NCI-H1436 treated with DMSO at 0.1 percent for 48 hours (cell line): ENCODE measurements at places on chromosomes 12 and 14.

GRCh38 chr14:102827716-102828115, 50.5 kb downstream of the TRAF3 start:
- no peak for DNase-seq

DNA sequence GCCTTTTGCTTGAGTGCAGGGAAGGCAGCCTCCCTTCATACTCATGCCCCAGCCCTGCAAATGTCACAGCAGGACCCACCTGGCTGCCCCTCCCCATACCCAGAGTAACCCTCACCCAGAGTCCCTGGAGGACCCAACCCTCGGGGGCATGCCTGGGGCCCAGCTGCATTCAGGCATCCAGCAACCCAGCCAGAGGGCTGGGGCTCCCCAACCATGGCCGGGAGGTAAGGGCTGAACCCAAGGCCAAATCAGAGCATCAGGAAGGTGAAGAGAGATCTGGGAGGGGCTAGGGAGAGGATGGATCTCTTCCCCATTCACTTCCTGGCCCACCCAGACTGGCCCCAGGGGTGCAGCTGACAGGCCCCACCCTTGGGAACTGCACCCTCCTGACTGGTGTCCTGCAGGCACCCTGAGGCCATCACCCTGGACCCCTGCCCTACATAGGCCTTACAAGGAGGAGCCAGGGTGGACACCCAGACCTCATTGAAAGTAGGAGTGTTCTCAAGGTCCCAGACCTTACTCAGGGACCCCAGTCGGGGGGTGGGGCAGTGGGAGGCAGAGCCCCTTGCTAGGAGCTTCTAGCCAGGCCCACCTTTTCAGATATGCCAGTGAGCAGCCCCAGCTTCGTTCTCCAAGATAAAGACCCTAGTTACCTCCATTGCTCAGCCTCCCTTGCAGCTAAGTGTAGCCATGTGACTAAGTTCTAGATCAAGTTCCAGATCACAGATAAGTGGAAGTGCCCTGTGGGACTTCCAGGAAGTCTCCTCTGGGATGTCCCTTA, 849 bp upstream of the PLD4 start:
- DNase-seq = no peak

GRCh38 chr12:81450920-81451739, 308.0 kb downstream of the PPFIA2 start:
- DNase-seq = no peak

DNA sequence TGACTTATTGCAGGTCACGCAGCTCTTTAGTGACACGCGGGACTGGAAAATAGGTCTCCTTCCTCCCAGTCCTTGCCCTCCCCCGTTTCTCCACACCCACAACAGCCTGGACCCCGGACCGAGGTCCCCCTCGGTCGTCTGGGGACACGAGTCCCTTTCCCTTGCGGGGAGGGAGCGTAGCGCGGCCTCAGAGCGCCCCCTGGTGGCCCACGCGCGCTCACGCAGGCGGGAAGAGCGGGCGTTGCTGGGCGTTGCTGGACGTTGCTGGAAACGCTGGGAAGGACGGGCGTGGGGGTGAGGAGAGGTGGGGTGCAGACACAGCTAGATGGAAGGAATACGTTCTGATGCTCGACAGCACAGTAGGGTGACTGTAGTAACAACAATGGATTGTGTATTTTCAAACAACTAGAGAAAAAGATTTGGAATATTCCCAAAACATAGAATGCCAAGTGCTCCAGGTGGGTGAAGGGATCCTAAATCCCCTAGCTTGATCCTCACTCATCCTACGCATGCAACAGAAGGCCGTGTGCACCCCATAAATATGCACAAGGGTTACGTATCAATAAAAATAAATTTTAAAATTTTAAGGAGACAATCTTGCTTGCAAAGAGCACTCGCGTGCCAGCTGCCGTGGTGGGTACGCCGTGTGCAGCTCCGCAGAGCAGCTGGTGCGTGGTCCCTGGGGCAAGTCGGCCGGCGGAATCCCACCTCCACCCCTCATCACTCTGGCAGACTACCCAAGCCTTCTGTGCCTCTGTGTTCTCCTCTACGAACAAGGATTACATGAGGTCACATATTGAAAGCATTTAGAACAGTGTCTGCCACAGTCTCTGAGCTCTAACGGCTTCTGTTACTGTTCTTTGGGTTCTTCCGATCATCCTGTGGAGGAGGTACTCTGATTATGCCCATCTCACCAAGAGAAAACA, 87.4 kb downstream of the B4GALNT3 start:
- no peak for DNase-seq

DNA sequence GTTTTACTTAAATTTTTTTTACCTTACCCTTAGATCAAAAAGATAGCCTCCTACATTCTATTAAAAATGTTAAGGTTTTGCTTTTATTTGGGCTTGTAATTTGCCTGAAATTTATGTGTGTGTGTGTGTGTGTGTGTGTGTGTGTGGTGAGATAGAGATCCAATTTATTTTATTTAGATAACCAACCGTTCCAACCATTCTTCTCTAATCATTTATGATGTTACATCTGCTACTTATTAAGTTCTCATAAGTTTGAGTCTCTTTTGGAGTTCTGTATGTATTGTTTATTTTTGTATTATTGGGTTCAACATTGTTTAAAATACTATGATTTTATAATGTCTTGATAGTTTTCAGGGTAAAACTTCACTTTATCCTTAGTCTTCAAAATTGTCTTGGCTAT, 70.6 kb upstream of the PAWR start:
- no peak for DNase-seq

GRCh38 chr12:105995961-105996431, 142.8 kb downstream of the NUAK1 start:
- no peak for DNase-seq

DNA sequence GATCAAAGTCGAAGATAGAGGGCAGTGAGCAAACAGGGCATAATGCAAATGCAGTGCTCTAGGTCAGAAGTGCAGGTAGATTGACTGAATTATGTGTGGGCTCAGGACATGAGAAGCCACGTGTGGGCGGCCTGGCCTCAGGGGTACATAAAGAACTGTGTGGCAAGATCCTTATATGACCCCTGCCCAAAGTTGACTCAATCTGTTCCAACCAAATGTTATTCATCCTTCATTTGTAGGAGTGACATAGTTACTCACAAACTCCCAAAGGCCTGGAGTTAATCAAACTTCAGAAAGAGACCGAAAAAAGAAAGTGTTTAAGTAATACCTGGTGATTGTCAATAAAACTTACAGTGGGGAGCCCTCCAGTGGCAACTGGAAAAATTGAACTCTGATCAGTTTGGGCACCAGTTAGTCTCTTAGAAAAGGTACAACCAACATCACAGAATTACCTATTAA, 150.4 kb upstream of the FAR2 start:
- DNase-seq = no peak

DNA sequence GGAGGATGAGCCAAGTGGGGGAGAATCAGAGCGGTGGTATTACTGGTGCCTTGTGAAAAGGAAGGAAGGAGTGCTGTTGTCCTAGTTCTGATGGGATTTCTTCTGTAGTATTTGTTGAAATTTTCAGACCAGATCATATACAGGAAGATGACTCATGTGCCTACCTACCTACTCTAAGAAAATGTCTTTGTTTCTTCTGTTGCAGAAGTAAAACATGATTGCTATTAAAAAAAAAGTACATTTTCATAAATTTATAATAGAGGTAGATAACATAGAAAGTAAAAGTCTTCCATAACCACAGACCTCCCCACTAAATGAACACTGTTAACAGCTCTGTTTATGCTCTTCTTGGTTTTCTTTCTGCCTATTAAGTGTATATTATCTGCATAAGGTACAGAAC, 26.9 kb downstream of the SAMD4A start:
- DNase-seq = no peak

- DNase-seq = no peak
These were observed 87.0 kb upstream of the G2E3 start for GRCh38 chr14:30471980-30472379.

GRCh38 chr14:36522972-36523715, 3.1 kb upstream of the NKX2-1 start:
- no peak for DNase-seq

DNA sequence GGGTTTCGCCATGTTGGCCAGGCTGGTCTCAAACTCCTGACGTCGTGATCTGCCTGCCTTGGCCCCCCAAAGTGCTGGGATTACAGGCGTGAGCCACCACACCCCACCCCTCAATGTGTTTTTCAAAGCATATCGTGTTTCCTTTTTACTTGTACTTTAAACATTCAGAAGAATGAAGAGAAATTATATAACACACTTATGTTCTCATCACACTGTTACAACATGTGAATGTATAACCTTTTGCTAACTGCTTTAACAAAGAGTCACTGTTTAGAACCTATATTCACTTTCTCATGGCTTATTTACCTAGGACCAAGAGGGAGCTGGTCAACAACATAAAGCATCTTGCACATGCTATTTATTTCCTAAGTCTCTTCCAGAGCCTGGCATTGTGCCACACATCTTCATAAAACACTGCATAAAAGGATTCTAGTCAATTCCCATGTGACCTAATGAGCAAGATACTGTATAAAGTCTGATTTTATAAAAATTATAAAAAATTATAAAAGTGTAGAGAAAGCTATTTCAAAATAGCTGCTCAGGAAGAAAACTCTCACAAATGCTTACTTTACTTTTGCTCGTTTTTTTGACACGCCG, 16.0 kb upstream of the ACTR6 start:
- DNase-seq = no peak

GRCh38 chr14:20341646-20342045, 1.8 kb upstream of the PARP2 start:
- DNase-seq = no peak

DNA sequence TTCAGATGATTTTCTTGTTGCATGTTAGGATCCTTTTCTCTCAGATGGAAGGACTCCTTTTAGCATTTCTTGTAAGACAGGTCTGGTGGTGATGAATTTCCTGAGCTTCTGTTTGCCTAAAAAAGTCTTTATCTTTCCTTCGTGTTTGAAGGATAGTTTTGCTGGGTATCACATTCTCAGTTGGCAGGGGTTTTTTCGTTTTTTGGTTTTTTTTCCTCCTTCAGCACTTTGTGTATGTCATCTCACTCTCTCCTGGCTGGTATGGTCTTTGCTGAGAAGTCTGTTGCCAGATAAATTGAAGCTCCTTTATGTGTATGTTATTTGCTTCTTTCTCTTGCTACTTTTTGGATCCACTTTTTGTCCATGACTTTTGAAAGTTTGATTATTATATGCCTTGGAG, 15.6 kb upstream of the TXNRD1 start:
- no peak for DNase-seq

DNA sequence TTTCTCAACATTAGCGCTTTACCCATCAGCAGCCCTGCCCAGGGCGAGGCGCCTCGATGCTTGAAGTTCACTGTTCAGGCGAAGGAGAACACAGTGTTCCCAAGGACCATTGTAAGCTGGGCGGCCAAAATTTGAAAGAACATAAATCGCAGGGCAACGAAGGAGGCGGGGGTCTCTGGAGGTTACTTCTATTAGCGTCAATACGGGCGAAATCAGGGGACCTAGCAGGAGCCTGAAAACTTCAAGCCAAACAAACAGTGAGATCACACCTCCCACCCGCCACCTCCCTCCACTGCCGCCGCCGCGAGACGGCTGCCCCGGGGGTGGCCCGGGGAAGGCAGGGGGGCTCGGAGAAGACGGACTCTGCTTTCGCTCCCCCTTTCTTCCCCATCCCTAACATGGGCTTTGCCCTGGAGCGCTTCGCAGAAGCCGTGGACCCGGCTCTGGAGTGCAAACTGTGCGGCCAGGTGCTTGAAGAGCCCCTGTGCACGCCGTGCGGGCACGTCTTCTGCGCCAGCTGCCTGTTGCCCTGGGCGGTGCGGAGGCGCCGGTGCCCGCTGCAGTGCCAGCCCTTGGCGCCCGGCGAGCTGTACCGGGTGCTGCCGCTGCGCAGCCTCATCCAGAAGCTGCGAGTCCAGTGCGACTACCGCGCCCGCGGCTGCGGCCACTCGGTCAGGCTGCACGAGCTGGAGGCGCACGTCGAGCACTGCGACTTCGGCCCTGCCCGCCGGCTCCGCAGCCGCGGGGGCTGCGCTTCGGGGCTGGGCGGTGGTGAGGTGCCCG, at the start of gene PDZRN4:
TSS of gene PDZRN4 (plus strand) at position 263 of the 783 bp plus-strand sequence.
- DNase-seq = no peak

DNA sequence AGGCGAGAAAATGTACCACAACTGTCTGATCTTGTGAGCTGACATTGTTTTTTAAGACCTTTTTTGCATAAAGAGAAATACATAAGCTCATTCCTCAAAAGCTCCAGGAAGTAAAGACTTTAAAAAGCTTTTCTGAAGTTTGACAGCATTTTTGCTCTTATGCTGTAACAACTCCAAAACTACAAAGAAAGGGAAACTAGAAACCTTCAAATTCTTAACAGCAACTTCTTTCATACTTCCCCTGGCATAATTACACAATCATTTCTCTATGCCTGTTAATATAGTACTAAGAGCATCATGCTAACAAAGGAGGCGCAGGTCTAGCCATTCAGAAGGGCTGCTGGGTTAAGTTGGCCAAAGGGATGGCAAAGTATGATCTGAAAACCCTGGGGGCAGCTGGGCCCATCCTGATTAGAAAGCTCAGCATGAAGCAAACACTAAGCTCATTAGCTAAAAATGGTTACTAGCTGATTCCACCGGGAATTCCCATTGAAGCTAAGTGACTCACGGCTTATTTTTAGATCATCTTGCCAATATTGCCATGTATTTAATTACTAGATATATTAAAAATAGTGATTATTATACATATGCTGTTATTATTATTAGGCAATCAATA, 26.1 kb upstream of the ANP32D start:
- DNase-seq = no peak
